Activated T-cell treated with anti-CD3 and anti-CD28 coated beads for 4 hours (primary cell): ENCODE measurements at places on chromosomes 11 and 22.

- no peak for DNase-seq
These were observed 50.0 kb upstream of the CARD18 start for GRCh38 chr11:105189581-105189980.

GRCh38 chr11:128497061-128497775 is 90.1 kb downstream of the ETS1 start:
- no peak for DNase-seq

DNA sequence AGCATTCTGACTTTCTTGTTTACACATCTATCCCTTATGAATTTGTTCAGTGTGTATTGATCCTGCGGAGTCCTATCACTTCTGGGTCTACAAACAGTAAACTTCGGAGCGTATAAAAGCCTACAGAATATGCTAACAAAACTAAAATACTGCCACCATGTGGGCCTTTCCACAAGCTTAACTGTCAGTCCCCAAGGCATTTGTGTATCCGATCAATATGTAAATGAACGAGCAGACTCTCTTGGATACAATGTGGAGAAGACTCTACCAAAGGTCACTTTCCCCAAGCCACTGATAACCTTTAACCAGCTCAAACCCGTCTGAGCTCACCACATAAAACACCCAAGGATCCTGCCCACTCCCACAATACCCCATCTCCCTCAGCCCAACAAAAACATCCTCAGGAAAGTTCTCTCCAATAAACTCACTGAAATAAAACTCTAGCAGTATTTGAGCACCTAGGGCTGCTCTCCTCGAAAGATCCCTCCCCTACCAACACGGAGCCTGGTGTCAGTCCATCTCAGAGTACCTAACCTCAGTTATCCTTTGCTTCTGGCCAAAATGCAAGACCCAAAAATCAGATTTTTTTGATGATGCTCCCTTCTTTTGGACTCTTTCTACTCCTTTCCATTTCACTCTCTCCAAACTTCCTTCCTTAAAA is 17.8 kb downstream of the ADA2 start:
- DNase-seq = no peak

- DNase-seq = no peak
These were observed 60.2 kb downstream of the LRRC32 start for GRCh38 chr11:76610371-76610770.

DNA sequence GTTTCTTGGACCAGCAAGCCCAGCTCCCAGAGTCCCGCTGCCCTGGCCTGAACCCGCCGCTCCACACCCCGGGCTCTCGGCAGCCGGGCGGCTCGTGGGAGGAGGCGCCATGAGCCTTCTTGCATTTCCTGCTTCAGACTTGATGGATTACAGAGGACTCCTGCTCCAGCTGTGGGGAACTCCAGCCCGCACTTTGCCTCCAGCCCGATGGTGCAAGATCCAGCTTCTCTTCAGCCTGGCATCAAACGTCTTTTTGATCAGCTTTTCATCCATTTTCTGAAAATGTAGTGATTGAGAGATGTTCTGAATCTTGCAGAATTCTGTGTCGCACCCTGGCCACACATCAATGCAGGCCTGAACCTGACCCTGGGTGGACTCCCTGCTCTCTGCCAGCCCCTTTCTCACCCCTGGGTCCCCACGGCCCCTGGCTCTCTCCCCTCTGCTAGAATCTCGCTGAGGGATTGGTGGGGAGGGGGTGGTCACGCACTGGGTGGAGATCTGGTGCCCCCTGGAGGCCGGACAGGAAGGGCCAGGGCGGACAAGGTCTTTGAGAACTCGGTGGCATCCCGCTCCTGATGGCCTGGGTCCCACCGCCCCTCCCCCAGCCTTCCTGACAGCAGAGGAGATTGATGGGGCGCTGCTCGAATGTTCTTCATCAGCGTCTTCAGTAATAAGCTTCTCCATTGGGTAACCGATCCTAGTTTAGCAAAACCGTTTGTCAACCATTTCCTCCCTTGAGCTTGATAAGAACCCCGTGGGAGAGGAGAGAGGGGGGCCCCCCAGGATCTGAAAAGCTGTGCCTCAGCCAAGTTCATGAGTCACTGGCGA is 12.1 kb upstream of the NFAM1 start:
- peak; percentile 72 for DNase-seq

- no peak for DNase-seq
These were observed 13.4 kb downstream of the SYT13 start for GRCh38 chr11:45272701-45273100.

DNA sequence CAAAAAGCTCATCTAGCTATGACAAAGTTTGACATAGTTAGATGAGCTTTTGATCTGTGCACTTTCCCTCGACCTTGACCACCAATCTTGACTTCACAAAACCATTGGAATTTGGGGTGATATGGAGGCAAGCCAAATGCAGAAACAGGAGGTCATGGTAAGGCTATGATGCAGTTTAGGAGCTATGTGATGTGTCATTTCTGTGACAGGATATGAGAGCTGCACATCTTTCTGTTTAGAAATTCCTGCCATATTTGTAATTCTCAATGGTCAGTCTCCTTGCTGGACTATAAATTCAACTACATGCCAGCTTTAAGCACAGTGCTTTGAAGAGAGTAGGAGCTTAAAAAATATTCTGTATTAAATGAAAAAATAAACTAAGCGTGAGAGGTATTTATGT is 12.9 kb downstream of the OR51B6 start:
- no peak for DNase-seq

GRCh38 chr11:126197277-126197939 is 14.0 kb downstream of the RPUSD4 start:
- no peak for DNase-seq

DNA sequence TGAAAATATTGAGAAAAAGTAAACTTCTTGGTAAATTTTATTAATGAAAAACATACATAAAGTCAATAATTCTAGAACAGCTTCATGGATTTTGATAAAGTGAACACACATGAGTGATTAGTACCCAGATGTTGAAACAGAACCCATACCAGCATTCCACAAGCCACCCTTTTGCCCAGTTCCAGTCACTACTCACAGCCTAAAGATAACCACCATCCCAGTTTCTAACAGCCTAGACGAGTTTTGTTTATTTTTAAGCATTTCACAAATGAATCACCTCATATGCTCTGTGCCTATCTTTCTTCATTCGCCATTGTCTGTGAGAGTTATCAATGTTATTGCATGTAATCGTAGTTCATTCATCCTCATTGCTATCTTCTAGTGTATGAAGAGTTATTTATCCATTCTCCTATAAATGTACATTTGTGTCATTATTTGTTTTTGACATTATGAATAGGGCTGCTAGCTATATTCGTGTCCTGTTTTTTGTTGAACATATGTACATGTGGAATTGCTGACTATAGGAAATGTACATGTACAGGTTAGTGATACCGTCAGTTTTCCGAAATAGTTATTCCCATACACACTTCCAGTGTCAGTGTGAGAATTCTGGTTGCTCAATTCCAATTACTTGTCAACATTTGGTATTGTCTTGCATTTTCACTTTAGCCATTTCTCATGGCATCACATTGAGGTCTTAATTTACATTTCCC is 44.5 kb upstream of the TEAD1 start:
- no peak for DNase-seq

DNA sequence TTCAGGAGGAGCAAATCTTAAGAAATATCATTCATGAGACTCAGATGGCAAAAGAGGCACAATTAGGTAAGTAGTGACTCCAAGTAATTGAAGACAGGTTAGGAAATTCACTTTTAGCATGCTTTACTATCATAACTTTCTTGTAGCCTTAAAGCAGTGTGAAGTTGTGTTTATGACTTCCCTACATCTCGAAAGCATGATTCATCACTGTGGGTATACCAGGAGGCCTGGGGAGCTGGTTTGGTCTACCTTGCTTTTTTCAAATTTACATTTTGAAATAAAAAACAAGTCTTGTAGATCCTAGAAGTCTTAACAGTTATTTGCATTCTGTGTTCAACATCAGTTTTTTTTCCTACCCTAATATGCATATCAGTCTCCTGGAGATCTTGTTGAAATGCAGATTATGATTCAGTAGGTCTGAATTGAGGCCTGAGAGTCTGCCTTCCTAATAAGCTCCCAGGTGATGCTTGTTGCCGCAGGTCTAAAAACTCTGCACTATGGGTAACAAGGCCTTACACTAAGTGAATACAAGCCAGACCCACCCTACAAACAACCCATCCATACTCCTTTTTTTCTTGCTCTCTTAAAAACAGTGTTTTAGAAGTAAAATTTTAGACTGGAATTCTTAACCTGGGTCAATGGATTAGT is 41.4 kb downstream of the TTC17 start:
- DNase-seq = no peak

GRCh38 chr11:86747801-86748200 is 52.5 kb upstream of the PRSS23 start:
- DNase-seq = no peak

GRCh38 chr22:30027169-30027568 is 53.1 kb upstream of the HORMAD2 start:
- no peak for DNase-seq

GRCh38 chr11:111303461-111303860 is 5.1 kb downstream of the POU2AF3 start:
- DNase-seq = no peak

GRCh38 chr11:14409891-14410290 is 50.9 kb upstream of the RRAS2 start:
- no peak for DNase-seq

DNA sequence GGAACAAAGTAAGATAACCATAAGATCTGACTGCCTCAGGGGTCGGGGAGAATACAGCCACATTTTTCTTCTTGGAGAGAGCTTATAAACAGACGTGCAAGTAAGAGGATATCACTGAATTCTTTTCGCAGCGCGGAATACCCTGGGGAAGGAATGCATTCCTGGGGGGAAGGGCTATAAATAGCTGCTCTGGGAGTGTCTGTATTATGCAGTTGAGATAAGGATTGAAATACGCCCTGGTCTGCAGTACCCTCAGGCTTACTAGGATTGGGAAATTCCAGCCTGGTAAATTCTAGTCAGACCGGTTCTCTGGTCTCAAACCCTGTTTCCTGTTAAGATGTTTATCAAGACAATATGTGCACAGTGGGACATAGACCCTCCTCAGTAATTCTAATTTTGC is 1491.7 kb upstream of the RAG2 start:
- no peak for DNase-seq

DNA sequence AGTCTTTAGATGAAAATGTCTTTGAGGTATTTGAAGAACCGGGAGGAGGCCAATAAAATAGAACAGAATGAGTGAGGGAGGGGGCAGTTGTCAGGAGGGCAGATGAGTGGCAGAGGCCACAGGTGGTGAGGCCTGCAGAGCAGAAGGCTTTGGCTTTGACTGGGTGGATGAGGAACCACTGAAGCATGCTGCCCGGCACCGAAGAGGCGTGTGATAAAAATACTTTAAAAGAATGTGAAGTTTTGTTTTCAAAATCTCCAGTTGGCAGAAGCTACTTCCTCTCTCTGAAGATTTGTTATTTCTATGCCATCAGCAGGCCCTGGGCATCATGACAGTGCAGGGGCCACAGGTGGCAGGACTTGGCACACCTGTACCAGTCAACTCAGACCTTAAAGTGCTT is 6.3 kb downstream of the MS4A12 start:
- no peak for DNase-seq

DNA sequence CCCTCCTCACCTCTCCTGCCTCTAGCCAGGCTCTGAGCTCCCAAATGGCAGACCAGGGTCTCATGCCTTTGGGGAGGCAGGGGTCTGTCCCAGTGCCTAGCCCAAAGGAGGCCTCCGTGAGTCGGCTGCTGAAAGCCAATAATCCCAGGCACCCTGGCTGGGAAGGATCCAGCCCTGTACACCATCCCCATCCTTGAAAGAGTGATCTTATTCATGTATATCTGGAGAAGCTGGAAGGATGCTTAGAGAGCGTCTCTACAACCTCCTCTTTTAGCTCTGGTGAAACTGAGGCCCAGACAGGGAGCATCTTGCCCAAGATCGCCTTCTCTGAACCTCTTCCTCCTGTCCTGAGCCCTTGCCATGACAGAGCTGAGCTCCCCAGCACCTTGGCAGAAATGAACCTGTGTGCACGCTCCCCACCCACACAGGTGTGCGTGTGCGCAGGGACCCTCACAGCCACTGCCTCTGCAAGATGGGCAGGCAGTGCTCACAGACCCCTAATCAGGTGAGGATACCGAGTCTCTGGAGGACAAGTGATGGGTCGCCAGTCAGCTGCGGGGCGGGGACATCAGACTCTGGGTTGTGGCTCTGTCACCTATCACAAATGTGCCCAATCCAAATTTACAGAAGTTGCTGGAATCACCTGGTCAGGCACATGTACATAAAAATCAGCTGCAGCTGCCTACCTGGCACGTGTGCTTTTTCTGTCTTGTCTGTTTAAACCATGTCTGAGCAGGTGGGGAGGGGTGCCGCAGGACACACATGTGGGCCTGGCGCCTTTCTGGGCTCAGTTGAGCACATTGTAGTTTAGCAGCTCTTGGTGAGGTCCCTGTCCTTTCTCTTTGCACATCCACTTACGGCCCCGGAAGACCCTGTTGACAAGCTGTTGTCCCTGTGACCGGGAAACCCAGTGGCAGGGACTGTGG is 49.3 kb upstream of the WNT7B start:
- DNase-seq = no peak

- DNase-seq = no peak
These were observed 106.4 kb downstream of the TRAF6 start for GRCh38 chr11:36403661-36404060.

- DNase-seq = no peak
These were observed 751 bp downstream of the FIBIN start for GRCh38 chr11:26994631-26995095.

GRCh38 chr11:44525473-44526252 is 39.8 kb upstream of the CD82 start:
- no peak for DNase-seq

DNA sequence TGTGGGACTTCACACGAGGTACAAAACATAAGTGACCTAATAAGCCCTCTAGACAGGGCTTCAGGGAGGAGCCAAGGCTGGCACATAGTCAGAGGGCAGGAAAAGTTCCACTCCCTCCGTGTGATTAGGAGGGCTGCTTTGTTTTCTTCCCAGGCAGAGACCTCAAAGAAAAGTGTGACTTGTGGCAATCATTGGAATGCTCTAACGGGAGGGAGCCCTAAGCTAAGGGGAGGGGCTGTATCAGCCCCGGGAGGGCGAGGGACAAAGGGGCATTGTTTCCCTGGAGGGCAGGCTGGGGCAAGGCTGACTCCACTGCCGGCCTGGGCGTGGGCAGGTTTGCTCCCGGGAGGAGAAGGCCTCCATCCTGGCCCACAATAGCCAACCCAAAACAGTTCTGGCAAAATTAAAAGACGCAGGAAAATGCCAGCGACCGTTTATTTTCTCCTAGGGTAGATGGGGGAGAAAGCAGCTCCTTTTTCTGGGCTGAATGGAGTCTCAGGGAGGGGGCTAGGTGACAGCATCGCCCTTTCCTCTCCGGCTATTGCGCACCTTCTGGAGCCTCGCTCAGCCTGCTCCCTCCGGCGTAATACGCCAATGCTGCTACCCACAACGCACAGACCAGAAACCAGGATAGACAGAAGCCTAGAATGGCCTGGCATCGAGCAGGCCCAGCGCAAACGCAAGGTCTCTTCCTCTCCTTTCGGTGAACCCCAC is 60.2 kb downstream of the ENDOD1 start:
- DNase-seq = no peak
